ENCODE measurements at places on chromosomes 6 and 20. TPM values are rescaled to one million over a fixed set of nuclear protein-coding genes. Genes with fewer than 3 reads are reported as not detected.

Gene BPI
- total RNA-seq, result not detected

GRCh38 chr6:94862112-94862511, 715.2 kb upstream of the MANEA start:
- no peaks in the 10 kb centered on the region for H3K36me3 ChIP-seq
- H3K27ac ChIP-seq, result no peak overlapping the region
- no peak for DNase-seq
- no peaks in the 10 kb centered on the region for H3K4me1 ChIP-seq

DNA sequence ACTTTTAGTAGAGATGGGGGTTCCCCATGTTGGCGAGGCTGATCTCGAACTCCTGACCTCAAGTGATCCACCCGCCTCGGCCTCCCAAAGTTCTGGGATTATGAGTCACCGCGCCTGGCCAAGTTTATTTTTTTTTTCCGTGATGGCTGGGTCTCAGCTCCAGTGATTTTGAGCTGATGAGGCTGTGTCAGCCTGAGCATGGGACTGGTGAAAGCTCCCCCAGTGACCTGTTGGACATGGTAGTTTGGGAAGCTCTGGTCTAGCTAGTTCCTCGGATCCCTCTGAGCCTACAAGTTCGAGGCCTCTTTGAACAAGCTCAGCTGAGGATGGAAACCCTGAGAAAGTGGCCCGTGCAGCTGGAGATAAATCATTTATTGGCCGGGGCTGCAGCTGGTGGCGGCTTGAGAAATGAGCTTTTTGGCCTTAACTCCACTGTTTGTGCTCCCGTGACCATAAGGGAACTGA, 126.8 kb downstream of the SNX5 start:
- DNase-seq, result no peak
- H3K4me1 ChIP-seq, result peaks cover 32% of the 10 kb centered on the region
- no peak overlapping the region for H3K27ac ChIP-seq
- H3K36me3 ChIP-seq, result peaks cover 3% of the 10 kb centered on the region

DNA sequence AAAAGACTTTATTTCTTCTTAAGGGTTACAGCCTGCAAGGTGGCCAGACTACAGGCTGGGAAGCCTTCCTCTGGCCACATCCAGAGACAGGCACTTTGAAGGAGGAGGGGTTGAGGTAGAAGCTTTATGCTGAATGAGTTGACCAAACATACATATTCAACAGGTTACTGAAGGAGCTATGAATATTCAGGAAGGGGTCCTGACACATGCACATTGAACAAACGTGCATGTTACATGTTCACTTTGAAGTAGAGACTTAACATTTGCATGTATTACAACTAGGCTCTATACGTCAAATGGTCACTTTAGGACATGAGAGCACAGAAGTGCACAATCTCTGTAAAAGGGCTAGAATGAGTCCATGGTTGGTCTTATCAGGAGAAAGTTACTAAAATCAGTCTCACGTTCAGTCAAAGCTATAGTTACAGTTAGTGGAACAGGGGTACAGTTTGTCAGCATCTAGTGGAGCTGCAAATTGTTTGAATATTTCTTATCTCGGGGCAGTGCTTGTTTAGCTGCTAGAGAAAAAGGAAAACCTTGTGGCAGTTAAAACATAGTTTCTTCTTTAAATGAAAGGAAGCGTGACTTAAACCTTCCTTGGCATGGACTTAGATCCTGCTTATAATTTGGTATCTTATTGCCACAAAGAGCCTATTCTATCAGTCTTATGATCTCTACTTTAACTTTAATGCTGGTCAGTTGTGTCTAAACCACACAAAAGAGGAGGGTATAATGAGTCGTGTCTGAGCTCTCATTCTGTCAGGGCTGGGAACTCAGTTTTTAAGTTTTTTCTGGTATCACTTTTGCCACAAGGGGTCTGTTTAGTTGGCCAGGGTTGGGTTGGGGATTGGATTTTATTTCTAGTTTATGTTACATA, 4.6 kb upstream of the ZSCAN9 start:
- peaks cover 79% of the 10 kb centered on the region for H3K27me3 ChIP-seq
- DNase-seq, result no peak
- H3K27ac ChIP-seq, result no peak overlapping the region
- no peaks in the 10 kb centered on the region for H3K36me3 ChIP-seq
- no peak overlapping the region for H3K4me3 ChIP-seq
- peaks cover 12% of the 10 kb centered on the region for H3K4me1 ChIP-seq

Gene SLC32A1
- not detected for total RNA-seq

- no peak for DNase-seq
- H3K36me3 ChIP-seq, result no peaks in the 10 kb centered on the region
- H3K4me1 ChIP-seq, result no peaks in the 10 kb centered on the region
- no peak overlapping the region for H3K27ac ChIP-seq
- H3K4me3 ChIP-seq, result no peak overlapping the region
Observed at GRCh38 chr20:59831916-59832270, 101.5 kb downstream of the SYCP2 start.

All from activated naive CD8-positive, alpha-beta T cell treated with anti-CD3 and anti-CD28 coated beads, Interleukin-2, amount 10 ng/mL, durations not matched to agents 7 days and 5 days (primary cell).